Stimulated activated CD8-positive, alpha-beta memory T cell treated with anti-CD3 and anti-CD28 coated beads, Interleukin-4, amount 100 ng/mL, for 4 hours (primary cell): ENCODE measurements at places on chromosomes 5 and 9.

- DNase-seq, result no peak
Measured at GRCh38 chr5:68641211-68641610, 425.7 kb downstream of the PIK3R1 start.

GRCh38 chr9:95133325-95133705 is 184.2 kb downstream of the FANCC start:
- no peak for DNase-seq

GRCh38 chr5:97164846-97165245 is 18.2 kb downstream of the RIOK2 start:
- DNase-seq, result no peak

DNA sequence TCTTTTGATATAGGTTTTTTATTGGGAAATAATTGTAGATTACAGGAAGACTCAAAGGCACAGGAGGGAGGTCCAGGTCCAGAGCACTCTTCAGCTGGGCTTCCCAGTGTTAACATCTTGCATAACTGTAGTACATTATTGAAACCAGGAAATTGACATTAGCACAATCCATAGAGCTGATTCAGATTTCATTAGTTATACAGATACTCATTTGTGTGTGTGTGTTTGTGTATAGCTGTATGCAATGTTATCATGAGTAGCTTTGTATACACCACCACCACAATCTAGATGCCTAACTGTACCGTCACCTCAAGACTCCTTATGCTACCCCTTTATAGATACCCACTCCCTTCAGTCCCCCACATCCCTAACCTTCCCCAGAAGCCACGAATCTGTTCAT is 47.9 kb downstream of the SLC36A1 start:
- no peak for DNase-seq

DNA sequence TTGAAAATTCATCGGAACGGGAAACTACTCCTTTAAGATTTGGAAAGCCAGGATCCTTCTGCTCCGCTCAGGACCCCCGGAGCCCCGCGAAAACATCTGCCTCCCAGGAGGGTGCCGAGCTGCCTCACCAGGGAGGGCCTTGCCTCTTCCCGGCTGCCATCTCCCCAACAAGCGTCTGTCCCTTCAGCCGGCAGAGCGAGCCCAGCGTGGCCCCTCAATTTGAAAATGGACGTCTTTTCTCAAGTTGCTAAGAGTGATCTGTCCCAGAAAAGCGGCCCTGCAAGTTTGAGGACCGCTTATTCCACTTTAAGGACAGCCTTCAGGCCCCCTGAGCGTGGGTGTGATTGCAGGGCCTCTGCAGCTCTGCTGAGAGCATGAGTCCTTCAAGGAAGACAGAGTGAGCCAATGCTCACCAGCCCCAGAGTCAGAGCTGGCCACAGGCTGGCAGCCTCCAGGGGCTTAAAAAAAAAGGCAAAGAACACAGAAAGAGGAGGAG is 101.3 kb downstream of the PHF2 start:
- DNase-seq, result no peak

- DNase-seq, result no peak
Measured at GRCh38 chr5:147223948-147224791, 10.7 kb upstream of the STK32A start.

DNA sequence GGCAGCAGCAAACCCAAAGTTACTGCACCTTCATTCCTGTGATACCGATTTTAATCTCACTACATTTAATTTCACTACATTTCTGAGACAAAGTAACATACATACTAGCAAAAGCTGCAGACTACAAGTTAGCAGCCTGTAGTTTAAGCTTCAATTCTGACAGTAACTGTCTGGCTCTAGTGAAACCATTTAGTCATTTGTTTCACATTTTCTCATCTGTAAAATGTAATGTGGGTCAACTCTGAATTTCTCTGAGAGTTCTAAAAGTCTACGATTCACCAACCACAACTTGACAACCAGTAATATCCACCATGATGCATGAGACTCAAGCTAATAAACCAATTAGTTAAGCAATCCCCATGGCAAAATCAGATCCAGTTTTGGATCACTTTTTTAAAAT is 408.9 kb downstream of the PDE4D start:
- DNase-seq, result no peak

GRCh38 chr5:170332058-170332457 is 34.5 kb upstream of the LCP2 start:
- no peak for DNase-seq

GRCh38 chr9:134776080-134776796 is 104.4 kb upstream of the FCN2 start:
- DNase-seq, result no peak

DNA sequence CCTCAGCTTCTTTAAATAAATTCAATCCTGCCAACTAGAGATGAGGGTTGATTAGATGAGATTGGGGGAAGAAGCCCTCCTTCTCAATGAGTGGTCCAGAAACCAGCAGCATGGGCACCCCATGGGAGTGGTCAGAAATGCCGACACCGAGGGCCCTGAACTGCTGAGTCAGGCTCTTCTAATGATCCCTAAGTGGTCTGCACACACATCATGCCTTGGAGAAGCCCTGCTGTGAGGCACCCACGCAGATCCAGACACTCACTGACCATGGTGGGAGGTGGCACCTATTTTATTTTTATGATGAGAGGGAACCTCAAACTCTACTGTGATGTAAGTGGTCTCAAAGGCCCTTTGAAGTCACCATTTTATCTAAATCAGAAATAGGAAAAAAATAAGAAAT is 72.3 kb upstream of the BOD1 start:
- DNase-seq, result no peak

GRCh38 chr5:139137697-139138096 is 60.5 kb downstream of the SIL1 start:
- DNase-seq, result no peak
